Stimulated activated CD4-positive, alpha-beta T cell treated with anti-CD3 and anti-CD28 coated beads, Interleukin-1b, Interleukin-23, amount 100 ng/mL, for 24 hours (primary cell): ENCODE measurements at places on chromosomes 6 and 20.

DNA sequence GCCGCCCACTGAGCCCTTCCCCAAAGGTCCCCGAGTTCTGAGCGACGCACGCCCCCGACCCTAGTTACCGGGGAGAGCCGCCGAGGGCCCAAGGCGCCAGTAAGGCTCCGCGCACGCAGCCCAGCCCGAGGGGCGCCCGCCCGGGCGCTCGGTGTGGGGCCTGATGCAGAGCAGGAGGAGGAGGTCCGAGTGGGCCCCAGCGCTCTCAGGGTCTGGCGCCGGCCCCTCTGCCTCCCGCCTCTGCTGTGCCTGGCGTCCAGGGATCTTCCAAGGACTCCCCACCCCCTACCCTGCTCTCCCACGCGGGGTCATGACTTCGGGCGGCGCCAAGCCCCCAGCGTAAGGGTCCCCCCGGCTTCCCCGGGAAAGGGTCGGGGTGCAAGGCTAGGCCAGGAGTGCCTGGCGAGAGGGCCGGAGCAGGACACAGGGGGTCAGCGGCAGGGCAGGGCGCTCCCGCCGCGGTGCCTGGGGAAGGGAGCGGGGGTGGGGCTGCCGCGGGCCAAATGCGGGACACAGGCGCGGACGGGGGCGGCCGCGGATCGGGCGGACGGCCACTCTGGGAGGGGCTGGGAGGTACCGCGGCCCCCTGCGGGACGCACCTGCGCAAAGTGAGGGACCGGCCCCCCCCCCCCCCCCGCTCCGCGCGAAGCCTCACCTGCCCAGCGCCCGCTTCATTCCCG lies 637 bp downstream of the ABHD12 start:
- DNase-seq = no peak

- no peak for DNase-seq
These were observed 16.7 kb upstream of the RAMACL start for GRCh38 chr6:166603043-166603690.

- no peak for DNase-seq
These were observed 22.9 kb downstream of the STX7 start for GRCh38 chr6:132490024-132490423.

DNA sequence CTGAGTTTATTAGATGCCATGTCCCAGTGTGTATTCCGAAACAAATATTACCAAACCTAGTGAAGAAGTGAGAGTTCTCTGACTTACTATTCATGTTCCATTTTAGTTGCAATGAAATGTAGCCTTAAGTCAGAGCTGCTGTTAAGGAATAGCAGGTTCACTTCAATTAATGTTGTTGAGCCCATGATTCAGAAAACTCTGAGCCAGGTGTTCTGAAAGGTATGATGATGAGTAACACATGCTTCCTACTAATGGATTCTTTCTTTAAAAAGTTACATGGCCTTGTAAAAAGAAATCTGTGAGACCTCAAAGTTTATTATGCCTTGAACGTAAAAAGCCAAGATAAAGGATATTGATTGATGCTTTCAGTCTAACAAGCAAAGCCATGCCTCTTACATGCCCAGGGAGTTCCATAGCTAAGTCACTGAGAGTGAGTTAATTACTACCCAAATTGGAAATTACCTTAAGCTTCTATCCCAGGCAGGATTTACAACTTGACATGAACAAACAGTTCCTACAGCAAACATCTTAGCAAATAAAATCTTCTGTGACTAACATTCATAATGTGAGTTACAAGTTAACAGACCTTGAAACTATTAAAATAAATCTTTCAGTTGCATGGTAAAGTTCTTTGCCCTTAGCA lies 122.9 kb downstream of the AKAP7 start:
- DNase-seq = no peak

GRCh38 chr20:25248786-25249172 lies 894 bp downstream of the PYGB start:
- DNase-seq = no peak

DNA sequence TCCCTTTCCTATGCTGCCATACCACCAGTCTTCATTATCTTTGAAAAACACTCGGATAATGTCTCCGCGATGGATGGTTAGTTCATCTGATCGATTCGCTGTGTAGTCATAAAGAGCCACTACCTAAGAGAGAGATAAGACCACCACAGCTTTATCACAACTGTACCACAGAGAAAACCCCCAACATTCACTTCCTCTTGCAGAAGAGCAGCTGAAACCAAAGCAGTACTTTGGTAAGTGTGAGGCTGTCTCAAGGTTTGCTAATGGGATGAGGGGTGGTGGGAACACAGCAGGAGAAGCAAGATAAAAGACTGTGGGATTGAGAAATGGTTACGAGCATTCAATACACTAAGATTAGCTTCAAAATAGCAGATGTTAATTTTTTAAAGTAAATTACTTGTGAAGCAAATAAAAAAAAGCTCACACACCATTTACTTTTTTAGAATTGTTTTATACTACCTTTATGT lies 142.1 kb downstream of the MYB start:
- DNase-seq = no peak

- DNase-seq = no peak
These were observed 236.0 kb downstream of the ADGRG6 start for GRCh38 chr6:142537612-142538478.

GRCh38 chr20:17339000-17339399 lies 112.2 kb downstream of the PCSK2 start:
- DNase-seq = no peak
